ENCODE measurements at places on chromosomes 11 and 22.
A peak's percentile ranks its signal among the peaks of the same experiment; 100 is the strongest.

DNA sequence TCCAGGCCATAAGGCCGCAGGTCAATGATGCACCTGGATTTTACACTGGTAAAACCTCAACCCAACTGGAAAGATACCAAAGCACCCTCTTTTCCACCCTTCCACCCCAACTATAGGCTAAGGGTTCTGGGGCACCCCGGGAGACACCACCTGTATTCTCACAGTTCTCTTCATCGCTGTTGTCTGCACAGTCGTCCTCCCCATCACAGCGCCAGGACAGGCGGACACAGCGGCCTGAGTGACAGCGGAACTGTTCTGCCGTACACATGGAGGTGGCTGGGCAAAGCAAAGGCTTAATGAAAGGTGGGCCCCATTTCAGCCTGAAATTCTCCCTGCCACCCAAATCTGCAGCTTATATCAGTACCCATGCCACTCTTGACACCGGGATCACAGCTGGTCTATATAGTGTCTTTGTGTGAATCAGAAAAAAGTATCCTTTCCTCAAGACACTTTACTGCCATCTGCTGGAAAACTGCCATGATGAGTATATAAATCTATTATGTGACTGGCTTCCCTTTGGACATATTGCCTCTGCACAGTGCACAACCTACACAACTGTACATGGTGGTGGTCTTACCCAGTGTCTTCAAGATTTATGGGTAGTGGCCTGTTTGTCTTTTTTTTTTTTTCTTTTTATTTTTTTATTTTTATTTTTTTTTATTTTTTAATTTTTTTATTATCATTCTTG lies 21.5 kb downstream of the LRP4 start:
- no peak for DNase-seq

GRCh38 chr11:78535027-78535426 lies 39.6 kb downstream of the NARS2 start:
- DNase-seq: no peak

DNA sequence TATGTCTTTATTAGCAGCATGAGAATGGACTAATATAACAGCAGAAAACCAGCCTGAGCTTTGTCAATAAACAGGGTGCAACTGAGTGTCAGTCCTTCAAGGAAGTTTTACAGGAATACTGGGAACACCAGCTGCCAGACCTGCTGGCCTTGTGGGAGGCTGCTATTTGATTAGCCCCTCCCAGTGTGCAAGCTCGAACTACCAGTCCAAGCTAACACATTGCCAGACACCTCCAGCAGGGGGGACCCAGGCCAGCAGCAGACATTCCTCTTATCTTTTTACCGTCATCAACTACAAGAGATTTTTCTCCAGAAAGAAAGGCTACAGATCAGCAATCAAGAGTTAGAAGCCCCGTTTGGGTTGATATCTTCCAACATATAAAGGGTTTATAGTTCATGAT lies 942.8 kb upstream of the TENM4 start:
- DNase-seq: no peak

- peak; percentile 26 for DNase-seq
These were observed 39.2 kb upstream of the SLC36A4 start for GRCh38 chr11:93236741-93237675.

DNA sequence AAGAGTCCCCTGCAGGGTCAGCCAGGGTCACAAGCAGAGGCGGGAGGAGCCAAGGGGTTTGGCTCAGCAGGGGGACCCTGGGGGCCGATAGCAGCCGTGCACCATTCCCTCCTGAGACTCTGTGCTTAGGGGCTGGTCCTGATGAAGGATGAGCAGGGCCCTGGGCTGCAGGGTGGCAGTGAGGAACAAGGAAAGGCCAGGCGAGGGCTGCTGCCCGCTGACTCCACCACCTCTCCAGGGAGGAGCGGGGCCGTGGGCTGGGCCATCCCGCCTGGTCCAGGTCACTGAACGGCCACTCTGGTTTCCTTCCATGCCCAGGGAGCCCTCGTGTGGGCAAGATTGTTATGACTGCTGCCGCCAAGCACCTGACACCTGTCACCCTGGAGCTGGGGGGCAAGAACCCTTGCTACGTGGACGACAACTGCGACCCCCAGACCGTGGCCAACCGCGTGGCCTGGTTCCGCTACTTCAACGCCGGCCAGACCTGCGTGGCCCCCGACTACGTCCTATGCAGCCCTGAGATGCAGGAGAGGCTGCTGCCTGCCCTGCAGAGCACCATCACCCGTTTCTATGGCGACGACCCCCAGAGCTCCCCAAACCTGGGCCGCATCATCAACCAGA lies 9.2 kb upstream of the NDUFS8 start:
- no peak for DNase-seq

DNA sequence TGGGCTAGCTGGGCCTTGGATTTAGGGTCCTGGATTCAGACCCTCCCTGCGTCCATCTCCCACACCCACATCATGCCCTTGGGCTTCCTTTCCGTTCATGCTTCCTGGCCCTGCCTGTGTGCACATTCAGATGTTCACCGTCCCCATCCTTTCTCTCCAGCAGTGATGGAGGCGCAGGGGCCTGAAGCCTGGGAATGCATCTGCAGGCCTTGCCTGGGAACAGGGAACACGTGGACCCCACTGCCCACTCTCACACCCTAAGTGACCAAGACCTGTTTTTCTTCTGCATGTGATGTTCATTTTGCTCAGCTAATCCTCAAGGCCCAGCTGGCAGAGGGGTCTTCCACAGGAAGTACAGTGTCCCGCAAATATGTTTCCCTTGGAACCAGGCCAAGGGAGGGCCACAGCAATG lies 91.6 kb upstream of the PARVA start:
- no peak for DNase-seq

DNA sequence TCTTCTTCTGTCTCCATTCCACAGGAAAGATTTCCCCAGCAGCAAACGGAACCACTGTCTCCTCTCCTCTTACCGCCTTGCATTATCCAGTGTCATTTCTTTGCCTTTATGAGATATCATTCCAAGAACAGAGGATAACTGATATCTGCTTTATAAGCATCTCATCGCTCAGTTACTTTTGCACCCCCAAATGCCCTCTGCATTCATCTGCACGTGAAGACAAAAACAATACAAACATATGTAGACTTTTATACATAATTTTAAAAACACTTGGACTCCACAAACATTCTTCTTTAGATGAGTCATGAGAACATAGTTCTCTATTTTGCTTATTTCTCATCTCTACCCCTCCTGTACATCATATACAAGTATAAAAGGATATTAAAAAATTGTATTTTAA lies 512 bp upstream of the OR51T1 start:
- no peak for DNase-seq

DNA sequence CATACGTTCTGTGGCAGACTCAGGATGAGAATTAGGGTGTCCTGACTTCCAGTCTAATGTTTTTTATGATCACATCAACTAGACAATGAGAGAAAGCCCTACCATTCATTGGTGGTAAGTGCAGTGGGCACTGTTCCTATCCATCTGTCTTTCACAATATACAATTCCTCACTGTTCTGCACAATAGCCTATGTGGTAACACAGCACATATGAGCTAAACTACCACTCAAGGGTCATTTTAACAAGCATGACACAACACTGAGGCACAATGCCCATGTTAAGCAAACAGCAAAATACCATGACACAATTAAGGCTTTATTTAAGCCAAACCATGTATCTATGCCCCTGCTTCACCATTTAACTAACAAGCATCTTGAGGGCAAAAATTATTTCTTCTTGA lies 52.3 kb downstream of the SIK3 start:
- DNase-seq: no peak

DNA sequence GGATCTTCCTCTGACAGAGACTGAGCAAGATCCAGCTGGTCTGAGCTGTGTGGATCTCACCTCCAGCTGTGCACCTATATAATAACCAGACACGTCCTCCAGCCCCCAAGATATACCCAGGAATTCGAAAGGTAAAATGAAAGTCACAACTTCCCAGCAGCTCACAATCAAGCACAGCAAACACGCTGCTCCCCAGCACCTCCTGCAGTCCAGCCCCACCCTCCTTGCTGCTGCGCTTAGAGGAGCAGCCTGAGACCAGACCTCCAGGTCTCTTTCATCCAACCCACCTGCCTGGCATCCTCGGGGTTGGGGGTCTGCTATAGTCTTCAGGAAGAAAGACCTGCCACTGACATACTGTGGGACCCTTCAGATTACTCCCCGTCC lies 3.0 kb upstream of the APOL4 start:
- DNase-seq: no peak

DNA sequence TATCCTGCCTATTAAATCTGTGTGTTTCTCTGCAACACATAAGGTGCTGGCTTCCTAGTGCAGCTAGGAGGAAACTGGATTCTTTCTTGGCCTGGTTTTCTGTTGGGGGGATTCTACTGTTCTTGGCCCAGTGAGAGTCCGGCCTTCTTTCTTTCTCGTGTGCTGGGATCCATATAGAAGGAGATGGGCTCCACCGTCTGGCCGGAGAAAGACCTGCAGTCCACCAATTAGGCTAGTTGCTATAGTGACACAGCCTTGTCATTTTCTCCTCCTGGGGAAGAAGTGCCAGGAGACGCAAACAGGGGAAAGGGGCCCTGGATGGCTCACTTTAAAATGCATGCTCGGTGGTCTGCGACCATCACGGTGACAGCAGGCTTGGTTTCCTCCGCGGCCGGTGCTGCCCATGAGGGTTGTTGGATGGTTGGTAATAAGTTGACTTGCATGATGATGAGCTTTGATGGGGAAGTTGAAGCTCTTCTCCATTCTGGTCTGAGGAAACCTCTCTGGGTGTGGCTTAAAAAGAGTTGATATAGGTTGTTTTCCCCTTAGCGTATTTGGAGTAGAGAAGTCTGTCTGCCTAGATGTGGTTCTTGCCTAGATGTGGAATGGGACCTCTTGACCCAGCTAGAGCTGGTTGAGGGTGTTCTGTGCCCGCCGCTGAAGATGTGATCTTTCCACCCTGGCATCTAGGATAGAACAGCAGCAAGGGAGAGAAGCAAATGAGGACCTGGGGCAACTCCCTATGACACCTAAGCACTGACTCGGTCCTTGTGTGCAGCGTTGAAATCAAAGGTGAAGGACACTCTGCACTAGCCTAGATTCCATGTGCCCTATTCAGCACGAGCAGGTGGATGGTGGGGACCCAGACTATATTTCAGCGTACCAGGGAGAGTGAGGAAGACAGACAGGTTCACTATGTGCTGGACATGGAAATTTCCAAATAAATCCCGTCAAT lies 1335.0 kb downstream of the BRD1 start:
- no peak for DNase-seq

GRCh38 chr11:65915821-65916251 lies 3.0 kb downstream of the C11orf68 start:
- no peak for DNase-seq

DNA sequence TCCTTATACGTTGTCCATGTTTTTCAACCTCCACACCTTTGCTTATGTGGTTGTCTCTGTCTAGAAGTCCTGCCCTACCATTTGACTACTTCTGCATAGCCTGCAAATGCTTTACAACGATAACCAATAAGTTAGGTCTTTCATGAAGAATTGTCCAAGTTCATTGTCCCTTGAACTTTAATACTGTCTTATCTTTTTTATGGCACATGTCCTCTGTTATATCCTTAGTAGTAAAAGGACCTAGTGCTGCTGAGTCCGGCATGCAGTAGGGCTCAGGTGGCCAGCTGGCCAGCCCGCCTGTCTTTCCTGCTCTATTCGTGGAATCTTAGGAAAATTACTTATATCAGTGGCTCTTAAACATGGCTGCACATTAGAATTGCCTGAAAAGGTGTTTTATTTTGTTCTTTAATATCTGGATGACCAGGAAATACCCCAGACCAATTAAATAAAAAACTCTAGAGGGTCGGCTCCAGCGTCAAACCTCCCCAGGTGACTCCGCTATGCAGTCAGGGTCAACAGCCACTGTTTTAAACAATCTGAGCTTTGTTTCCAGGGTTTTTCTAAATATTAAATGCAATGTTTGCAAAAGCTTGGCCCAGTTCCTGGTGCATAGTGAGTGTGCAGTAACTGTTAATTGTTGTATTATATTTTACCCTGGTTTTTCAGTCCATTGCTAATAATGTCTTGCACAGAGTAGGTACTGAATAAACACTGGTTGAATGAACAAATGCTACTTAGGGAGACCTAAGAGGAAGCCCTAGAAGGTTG lies 64.6 kb upstream of the SESN3 start:
- DNase-seq: no peak

- no peak for DNase-seq
These were observed 16.9 kb upstream of the RAC2 start for GRCh38 chr22:37260901-37261336.

- no peak for DNase-seq
These were observed 85.3 kb upstream of the GAL start for GRCh38 chr11:68598816-68599653.

- no peak for DNase-seq
These were observed 15.4 kb downstream of the ART5 start for GRCh38 chr11:3626250-3626960.

- DNase-seq: no peak
These were observed 4.7 kb upstream of the FAM111B start for GRCh38 chr11:59102259-59102765.

- no peak for DNase-seq
These were observed 109.7 kb downstream of the WNT7B start for GRCh38 chr22:45867118-45867905.

DNA sequence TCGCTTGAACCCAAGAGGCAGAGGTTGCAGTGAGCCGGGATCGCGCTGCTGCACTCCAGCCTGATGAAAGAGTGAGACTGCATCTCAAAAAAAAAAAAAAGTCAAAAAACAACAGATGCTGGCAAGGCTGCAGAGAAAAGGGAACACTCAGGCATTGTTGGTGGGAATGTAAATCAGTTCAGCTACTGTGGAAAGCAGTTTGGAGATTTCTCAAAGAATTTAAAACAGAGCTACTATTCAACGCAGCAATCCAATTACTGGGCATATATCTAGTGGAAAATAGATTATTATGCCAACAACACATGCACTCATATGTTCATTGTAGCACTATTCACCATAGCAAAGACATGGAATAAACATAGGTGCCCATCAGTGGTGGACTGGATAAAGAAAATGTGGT lies 89.7 kb downstream of the EFCAB6 start:
- no peak for DNase-seq

DNA sequence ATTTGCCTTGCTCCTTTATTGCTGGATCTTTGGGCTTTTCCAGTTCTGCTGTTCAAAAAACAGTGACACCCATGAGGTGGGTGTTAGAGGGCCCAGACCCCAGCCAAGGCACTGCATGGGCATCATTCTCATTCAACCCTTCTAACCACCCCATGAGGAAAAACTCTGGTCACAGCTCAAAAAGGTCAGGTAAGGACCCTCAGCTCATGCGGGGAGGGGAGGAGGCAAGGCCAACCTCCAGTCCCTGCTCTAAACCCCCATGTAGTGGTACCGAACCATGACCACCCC lies 7.4 kb downstream of the GNB1L start:
- DNase-seq: no peak

Measured in NCI-H1436 treated with DMSO at 0.1 percent for 48 hours (cell line).